ENCODE measurements at places on chromosomes 5 and 9.
A peak's percentile ranks its signal among the peaks of the same experiment; 100 is the strongest.

- no peak within 1 kb of the TSS for H3K4me3 ChIP-seq
- DNase-seq = no peak
- no peak within 1 kb of the TSS for H3K27ac ChIP-seq
These were observed at the start of gene FRMD3 for GRCh38 chr9:83538172-83538889. TSS of gene FRMD3 (minus strand) at chr9:83538401. CDS start at chr9:83538231, 170 bp downstream.

GRCh38 chr5:16616536-16617273 is at the start of gene RETREG1:
TSS of gene RETREG1 (minus strand) at chr5:16616997. CDS start at chr5:16616971, 26 bp downstream.
- H3K27me3 ChIP-seq = peaks cover 5% of the 10 kb centered on the region
- H3K4me1 ChIP-seq = peaks cover 23% of the 10 kb centered on the region
- H3K36me3 ChIP-seq = no peaks in the 10 kb centered on the region
- peak within 1 kb of the TSS; percentile 92 for H3K27ac ChIP-seq
- peak within 1 kb of the TSS; percentile 58 for H3K4me3 ChIP-seq

DNA sequence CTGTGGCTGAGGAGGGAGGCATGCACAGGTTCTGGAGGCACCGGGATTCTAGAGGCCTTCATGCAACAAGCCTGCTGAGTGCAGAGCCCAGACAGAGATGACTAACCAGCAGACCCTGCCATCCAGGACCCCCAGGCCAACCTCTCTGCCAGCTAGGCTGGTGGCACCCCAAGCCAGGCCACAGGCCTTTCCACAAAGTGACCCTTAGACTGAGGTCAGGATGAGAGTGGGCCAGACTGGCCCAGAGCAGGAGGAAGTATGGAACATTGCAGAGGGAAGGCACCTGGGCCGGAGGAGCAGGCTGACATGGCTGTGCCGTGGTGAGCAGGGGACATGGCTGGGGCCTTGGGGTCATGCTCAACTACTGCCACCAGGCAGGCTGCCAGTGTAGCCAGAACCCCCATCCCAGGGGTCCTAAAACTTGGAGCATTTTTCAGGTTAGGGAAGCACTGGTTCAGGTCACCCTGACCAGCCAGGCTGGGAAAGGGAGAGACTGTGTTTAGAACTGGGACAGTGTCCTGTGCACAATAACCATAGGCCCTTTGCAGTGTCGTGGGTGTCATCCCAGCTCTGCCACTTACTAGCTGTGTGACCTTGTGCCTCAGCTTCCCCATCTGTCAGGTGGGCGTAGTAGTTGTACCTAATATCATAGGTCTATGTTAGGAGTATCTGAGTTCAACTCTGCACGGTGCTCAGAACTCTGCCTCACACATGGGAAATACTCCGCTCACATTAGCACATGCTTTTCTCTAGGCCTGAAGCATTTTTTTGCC is 17.3 kb downstream of the TCF7 start:
- H3K27ac ChIP-seq = peak overlapping the region; percentile 91
- peak overlapping the region; percentile 43 for H3K4me3 ChIP-seq
- H3K27me3 ChIP-seq = no peaks in the 10 kb centered on the region

DNA sequence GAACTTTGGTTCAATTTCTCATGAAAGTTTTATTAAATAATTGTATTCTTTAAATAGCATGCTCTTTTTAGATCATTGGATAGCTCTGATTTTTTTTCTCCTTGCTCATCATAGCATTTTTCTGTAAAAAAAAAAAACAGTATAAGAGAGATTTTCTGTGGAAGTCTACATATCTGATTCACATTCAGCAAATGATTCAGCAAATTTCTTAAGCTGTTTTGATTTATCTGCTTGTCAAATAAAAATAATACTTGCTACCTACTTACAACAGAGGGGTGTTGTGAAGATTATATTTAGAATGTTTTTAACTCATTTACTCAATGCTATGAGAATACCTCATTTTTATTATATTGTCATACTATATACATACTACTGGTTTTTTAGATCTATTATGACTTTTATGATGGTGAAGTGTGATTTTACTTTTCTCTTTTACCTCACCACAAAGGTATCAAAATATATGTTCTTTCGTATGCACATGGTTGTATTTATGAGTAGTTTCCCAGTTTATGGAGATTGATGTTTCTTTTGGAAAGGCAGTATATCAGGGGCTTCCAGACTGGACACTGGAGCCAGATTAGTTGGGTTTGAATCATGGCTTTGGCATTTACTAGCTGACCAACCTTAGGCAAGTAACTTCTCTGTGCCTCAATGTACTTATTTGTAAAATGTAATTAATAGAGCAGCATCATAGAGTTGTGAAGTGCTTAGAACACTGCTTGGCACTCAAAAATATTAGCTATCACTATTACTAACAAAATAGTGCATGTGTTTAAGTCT is 25.5 kb downstream of the TNPO1 start:
- no peaks in the 10 kb centered on the region for H3K36me3 ChIP-seq
- H3K4me1 ChIP-seq = no peaks in the 10 kb centered on the region
- no peak overlapping the region for H3K27ac ChIP-seq
- no peaks in the 10 kb centered on the region for H3K27me3 ChIP-seq
- DNase-seq = no peak

DNA sequence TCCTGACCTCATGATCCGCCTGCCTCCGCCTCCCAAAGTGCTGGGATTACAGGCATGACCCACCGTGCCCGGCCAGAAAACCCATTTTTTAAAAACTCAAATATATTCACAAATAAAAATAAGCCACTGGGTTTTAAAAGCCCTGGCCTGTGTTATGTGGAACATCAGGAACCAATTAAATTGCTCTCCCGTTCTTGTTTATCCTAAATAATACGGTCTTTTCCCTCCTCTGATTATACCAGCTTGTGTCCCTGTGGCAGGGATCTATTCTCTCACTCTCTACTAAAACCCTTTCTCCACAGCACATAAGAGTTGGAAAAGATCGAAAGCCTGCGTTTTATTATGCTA is 30.1 kb upstream of the LPAR1 start:
- H3K27ac ChIP-seq = no peak overlapping the region
- no peak overlapping the region for H3K4me3 ChIP-seq
- no peak for DNase-seq
- H3K36me3 ChIP-seq = no peaks in the 10 kb centered on the region
- no peaks in the 10 kb centered on the region for H3K27me3 ChIP-seq

GRCh38 chr9:5205071-5205470 is 19.6 kb upstream of the INSL6 start:
- no peak overlapping the region for H3K27ac ChIP-seq
- DNase-seq = no peak
- no peaks in the 10 kb centered on the region for H3K4me1 ChIP-seq
- no peaks in the 10 kb centered on the region for H3K27me3 ChIP-seq

- H3K27ac ChIP-seq = no peak overlapping the region
- DNase-seq = no peak
- H3K4me3 ChIP-seq = no peak overlapping the region
- no peaks in the 10 kb centered on the region for H3K27me3 ChIP-seq
- H3K4me1 ChIP-seq = no peaks in the 10 kb centered on the region
- H3K36me3 ChIP-seq = no peaks in the 10 kb centered on the region
These were observed 111.0 kb downstream of the NDUFS4 start for GRCh38 chr5:53671447-53671846.

GRCh38 chr9:1591310-1591709 is 423.8 kb upstream of the SMARCA2 start:
- no peaks in the 10 kb centered on the region for H3K27me3 ChIP-seq
- no peak overlapping the region for H3K4me3 ChIP-seq
- H3K4me1 ChIP-seq = no peaks in the 10 kb centered on the region
- no peak overlapping the region for H3K27ac ChIP-seq

DNA sequence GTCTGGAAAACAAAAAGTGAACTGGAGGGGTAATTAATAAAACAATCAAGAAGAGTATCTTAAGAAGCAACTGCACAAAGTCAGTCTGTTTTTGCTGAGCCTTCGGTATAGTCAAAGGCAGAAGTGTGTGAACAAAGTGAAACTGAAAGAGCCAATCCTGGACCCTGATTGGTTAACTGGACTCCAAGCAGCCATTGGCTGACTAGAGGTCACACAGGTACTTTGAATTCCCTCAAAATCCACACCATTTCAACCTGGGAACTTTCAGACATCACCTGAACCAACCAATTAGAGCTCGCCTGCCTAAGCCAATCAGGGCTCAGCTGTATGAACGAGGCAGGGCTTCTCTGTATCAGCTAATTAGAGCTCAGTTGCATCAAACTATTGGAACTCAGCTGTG is 286.7 kb downstream of the TLE4 start:
- DNase-seq = no peak
- no peak overlapping the region for H3K27ac ChIP-seq
- H3K27me3 ChIP-seq = no peaks in the 10 kb centered on the region

DNA sequence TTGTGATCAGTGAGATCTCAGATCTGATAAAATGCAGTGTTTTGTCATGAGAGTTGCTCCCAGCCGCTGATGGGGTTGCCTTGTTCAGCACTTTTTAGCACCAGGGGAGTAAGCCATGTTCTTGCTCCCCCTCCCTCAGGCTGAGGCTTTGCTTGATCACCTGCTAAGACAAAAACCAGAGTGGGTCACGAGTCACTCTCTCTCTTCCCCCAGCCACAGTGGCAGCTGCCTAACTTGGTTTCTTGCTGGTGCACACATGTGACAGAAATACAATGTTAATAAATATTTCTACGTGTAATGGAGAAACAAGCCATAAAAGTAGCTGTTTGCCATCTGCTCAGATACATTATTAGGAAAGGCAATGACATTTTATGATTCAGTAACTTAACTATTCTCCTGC is 212.4 kb upstream of the DMRT1 start:
- no peak overlapping the region for H3K4me3 ChIP-seq
- H3K4me1 ChIP-seq = peaks cover 18% of the 10 kb centered on the region
- H3K27ac ChIP-seq = no peak overlapping the region
- H3K36me3 ChIP-seq = no peaks in the 10 kb centered on the region
- DNase-seq = peak; percentile 49
- no peaks in the 10 kb centered on the region for H3K27me3 ChIP-seq

DNA sequence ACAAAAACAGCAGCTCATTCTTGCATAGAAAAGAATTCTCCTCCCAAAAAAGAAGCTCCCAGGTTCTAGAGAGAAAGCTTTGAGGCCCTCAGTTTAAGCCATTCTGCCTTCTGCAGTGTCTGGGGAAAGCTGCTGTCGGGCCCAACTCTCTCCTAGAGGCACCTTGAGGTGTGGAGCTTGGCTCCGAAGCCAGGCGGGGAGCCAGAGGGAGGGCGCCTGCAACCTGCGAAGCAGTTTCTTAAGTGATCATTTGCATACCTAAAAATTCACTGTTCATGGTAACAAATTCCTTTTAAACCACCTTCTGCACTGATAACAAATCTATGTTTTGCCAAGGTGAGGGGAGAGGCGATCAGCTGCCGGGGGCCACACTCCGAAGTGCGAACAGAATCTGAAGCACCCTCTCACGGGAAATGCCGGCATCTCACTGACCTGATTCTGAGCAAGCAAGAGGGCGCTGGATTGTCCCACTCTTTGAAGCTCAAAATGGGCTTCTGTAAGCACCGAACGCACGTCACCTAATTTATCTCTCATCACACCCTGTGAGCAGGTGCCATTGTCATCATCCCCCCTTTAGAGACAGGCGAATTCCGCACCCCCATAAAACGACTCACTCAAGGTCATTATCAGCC is 86.1 kb downstream of the GTF3C4 start:
- no peak overlapping the region for H3K27ac ChIP-seq
- H3K36me3 ChIP-seq = no peaks in the 10 kb centered on the region
- H3K4me3 ChIP-seq = no peak overlapping the region
- no peak for DNase-seq
- no peaks in the 10 kb centered on the region for H3K4me1 ChIP-seq

- no peaks in the 10 kb centered on the region for H3K36me3 ChIP-seq
- peaks cover 3% of the 10 kb centered on the region for H3K27me3 ChIP-seq
- DNase-seq = peak; percentile 64
- H3K4me3 ChIP-seq = no peak overlapping the region
- no peak overlapping the region for H3K27ac ChIP-seq
These were observed 38.0 kb downstream of the PALM2AKAP2 start for GRCh38 chr9:109817846-109818472.

- H3K27me3 ChIP-seq = no peaks in the 10 kb centered on the region
- H3K36me3 ChIP-seq = no peaks in the 10 kb centered on the region
- H3K4me1 ChIP-seq = no peaks in the 10 kb centered on the region
These were observed 370.6 kb downstream of the BNC2 start for GRCh38 chr9:16499892-16500291.

GRCh38 chr5:126676195-126676624 is 75.5 kb downstream of the PHAX start:
- no peak overlapping the region for H3K4me3 ChIP-seq
- H3K4me1 ChIP-seq = peaks cover 21% of the 10 kb centered on the region
- H3K27ac ChIP-seq = no peak overlapping the region
- H3K36me3 ChIP-seq = no peaks in the 10 kb centered on the region
- H3K27me3 ChIP-seq = no peaks in the 10 kb centered on the region

- no peaks in the 10 kb centered on the region for H3K36me3 ChIP-seq
- peak overlapping the region; percentile 1 for H3K27ac ChIP-seq
- H3K27me3 ChIP-seq = no peaks in the 10 kb centered on the region
- no peak for DNase-seq
These were observed 7.2 kb downstream of the C1QTNF2 start for GRCh38 chr5:160363211-160363610.

DNA sequence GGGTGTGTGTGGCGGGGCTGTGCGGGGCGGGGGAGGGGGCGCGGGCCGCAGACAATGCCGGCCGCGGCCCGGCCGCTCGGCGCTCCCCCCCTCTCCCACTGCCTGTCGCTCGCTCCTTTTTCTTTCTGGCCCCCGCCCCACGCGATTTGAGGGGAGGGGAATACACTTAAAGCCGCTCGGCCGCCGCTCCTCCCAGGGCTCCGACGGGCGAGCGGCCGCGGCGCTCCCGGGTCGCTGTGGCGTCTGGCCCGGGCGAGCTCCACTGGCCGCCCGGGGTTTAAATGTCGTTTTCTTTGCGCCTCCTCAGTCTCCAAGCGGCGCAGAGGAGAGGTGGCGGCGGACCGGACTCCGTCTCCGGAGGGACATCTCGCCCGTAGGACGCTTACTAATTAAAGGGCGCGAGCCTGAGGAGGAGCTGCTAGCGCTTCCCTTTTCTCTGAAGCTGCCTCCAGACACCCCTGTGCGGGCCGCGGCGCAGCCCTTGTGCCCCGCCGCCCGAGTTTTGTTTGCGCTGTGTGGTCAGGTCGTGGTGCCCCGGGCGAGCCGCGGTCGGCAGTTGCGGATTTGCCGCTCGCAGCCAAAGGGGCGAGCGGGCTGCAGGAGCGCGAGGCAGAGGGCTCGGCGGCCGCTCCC is 1.4 kb downstream of the ZSWIM6 start:
- peak overlapping the region; percentile 68 for H3K4me3 ChIP-seq
- peaks cover 53% of the 10 kb centered on the region for H3K27me3 ChIP-seq
- H3K27ac ChIP-seq = peak overlapping the region; percentile 26
- DNase-seq = no peak
- H3K4me1 ChIP-seq = peaks cover 16% of the 10 kb centered on the region

DNA sequence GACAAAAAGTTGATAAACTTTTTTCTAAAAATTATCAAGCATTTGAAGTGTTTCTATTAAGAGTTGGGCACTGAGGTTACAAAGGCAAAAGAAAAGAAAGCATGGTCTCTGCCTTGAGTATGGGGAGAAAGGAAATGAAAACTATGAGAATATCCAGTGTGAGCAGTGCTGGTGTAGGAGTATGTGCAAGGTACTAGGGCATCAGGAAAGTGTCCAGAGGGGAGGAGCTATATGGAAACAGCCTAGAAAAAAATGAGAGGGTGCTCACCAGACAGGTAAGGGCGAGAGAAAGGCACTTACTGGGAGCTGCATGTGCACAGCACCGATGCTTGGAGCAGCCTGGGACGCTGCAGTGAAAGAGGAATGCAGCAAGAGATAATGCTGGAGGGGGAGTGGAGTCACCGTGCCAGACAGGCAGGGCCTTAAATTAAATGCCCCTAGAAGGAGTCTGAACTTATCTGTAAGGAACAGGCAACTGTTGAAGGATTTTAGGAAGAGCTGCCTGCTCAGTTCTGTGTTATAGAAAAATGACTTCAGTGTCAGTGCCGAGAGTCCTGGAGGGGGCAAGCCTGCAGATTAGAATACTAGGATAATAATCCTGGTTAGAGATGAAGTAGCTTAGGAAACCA is 14.0 kb downstream of the MCC start:
- DNase-seq = no peak
- no peaks in the 10 kb centered on the region for H3K4me1 ChIP-seq
- no peak overlapping the region for H3K4me3 ChIP-seq
- H3K27me3 ChIP-seq = no peaks in the 10 kb centered on the region
- H3K27ac ChIP-seq = no peak overlapping the region
- no peaks in the 10 kb centered on the region for H3K36me3 ChIP-seq

All from thymus (tissue), 14 donors.